Stimulated activated CD8-positive, alpha-beta memory T cell treated with anti-CD3 and anti-CD28 coated beads, Interleukin-4, amount 100 ng/mL, for 4 hours (primary cell): ENCODE measurements at places on chromosomes 4 and X.

GRCh38 chr4:132195176-132195575 is 953.9 kb upstream of the PCDH10 start:
- DNase-seq = no peak

- DNase-seq = no peak
These were observed 280.3 kb upstream of the INTU start for GRCh38 chr4:127352220-127353113.

DNA sequence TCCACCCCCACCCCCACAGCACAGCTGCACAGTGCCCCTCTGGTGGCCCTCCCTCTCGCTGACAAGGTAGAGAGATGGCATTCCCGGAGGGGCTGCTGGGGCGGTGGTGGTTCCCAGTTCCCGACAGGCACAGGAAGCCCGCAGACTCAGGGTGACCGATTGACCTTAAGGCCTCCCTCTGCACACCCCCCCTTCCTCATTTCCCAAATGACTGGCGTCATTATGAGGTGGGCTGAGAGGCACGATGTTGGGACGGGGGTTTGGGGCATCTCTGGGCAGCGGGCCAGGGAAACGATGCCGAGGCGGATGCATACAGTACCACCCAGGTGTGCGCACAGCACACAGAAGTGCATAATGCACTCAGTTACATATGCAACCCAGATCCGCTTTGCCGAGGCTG is 3.5 kb upstream of the TIMP1 start:
- DNase-seq = no peak

DNA sequence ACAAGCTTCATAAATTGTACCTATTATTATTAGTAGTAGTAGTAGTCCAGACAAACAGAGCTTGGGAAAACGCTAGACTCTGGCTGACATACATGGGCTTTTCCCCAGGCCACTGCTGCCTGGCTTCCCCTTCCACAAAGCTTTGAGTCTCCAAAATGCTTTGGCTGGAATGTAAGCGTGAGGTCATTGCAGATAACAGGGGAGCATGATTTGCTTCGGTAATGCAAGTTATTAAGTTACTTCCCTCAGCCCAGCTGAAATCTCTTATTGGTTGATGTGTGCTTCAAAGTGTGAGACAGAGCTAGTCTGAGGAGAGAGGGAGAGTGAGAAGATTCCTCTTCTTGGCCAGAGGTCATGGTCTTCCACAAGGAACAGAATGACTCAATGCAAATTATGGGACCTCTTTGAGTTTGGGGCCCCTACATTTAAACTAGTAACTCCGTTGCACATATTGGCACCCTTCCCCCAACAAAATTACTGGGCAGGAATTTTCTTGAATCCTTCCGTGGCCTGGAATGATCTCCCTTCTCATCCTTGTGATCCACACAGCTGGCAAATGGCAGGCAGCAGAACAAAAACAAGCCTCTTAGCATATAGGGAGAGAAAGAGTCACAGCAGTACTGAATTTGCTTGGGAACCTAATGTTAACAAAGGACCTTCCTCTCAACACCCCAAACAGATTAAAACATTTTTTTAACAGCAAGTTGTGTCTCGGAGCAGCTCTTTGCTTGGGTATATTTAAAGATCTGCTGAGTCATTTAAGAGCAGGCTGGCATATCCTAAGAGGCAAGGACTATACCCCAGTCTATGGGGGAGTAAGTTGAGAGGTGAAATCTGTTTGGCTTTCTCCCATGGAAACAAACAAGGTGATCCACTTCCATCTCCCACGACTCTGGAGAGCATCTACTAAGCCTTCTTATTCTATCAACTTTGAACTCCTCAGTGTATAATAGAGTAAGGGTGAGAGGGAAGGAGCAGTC is 19.9 kb downstream of the AR start:
- DNase-seq = no peak

DNA sequence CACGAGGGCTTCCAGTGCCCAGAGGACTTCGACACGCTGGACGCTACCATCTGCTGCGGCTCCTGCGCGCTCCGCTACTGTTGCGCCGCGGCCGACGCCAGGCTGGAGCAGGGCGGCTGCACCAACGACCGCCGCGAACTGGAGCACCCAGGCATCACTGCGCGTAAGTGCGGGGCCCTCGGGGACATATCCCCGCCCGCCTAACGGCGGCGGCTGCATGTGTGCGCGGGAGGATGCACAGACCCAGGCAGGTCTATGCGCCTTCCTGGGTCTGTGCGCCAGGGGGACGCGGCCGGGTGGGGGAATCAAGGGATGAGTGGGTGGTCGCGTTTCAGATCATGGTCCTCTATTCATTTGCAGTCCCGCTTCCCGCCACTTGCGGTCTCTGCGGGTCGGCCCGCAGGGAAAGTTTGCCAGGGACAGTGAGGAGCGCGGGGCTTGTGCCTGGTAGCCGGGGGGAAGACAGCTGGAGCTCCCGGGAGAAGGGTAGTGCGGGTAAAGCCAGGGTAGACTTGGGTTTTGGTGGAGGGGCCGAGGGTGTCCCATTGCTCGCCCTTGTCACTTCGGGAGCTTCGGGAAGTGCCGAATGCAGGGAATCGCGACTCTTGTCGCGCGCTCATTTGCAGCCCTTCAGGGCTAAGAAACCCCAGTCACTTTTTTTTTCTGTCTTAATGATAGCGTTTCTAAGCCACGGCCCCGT is 1.0 kb downstream of the SHISA3 start:
- no peak for DNase-seq

GRCh38 chrX:106894978-106895452 is 8.1 kb downstream of the RIPPLY1 start:
- no peak for DNase-seq

- DNase-seq = no peak
These were observed 10.4 kb downstream of the MAD2L1 start for GRCh38 chr4:120056246-120056645.

DNA sequence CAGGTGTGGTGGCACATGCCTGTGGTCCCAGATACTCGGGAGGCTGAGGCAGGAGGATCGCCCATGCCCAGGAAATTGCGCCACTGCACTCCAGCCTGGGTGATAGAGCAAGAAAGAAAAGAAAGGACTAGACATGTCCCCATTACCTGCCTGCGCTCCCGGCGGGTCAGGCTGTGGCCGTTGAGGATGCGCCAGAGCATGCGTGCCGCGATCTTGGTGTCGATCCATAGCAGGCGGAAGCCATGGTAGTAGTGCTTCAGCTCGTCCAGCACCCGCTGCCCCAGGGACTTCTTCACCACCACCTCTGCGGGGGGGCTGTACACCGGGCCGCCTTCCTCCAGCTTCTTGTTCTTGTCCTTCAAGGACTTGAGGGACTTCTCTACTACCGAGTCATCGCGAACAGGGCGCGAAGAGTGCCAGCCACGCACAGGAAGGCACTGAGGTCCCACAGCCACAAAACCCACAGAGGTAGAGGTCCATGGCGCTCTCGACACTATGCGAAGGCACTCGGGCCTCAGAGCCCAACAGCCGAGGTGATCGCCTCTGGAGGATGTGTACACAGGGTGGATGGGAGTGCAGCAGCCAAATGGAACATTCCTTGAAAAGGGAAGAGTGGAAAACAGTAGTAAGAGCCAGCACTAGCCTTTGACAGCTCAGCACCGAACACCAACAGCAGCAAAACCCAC is 14.6 kb downstream of the LETM1 start:
- no peak for DNase-seq

DNA sequence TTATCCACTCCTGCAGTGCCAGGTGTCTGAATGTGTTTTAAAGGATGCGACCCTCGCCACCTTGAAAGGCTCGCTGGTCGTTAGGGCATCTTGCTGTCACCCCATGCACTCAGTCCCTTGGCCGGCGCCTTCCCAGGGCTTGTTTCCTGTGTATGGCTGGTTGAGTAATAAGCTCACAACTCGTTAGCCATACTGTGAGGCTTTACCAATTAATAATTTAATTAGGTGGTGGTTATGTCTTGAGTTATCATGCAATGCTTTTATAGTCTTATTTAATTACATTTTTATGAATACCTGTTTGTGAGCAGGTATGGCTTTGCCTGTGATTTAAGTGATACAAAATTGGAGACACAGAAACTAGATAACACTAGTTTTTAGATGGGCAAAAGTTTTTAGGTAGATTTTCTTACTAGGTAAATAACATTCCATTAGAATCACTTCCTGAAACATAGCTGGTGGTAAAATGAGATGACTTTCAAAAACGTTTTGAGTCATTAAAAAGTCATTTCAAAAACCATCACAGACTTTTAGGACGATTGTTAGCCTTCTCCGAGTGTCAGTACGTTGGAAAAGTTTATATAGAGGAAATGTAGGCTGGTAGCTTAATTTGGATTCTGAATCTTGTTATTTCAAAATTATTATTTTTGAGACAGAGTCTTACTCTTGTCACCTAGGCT is 18.2 kb downstream of the PTTG2 start:
- no peak for DNase-seq

DNA sequence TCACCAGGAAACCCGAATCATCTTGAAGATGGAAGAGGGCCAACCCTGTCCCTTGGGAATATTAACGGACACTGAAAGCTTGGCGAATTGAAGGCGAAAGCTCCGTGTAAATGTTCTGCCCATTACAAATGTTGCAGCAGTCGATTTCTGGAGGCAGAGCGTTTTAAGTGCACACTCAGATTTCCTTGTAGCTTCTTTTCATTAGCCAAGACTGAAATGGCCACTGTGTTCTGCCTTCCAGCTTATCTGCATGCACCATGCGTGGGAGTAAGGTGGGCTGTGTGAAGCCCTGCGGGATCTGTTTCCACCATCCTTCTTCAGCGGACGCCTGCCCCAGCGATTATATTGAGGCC is 1.3 kb downstream of the SMIM20 start:
- no peak for DNase-seq

GRCh38 chrX:123310112-123310511 is 126.0 kb downstream of the GRIA3 start:
- DNase-seq = no peak

GRCh38 chrX:103157496-103158316 is 57.2 kb upstream of the BEX4 start:
- DNase-seq = no peak

GRCh38 chr4:102493794-102494193 is 7.4 kb upstream of the NFKB1 start:
- DNase-seq = no peak

GRCh38 chr4:101993002-101993841 is 202.7 kb downstream of the BANK1 start:
- no peak for DNase-seq

GRCh38 chrX:51144828-51145442 is 187.7 kb upstream of the NUDT10 start:
- no peak for DNase-seq

DNA sequence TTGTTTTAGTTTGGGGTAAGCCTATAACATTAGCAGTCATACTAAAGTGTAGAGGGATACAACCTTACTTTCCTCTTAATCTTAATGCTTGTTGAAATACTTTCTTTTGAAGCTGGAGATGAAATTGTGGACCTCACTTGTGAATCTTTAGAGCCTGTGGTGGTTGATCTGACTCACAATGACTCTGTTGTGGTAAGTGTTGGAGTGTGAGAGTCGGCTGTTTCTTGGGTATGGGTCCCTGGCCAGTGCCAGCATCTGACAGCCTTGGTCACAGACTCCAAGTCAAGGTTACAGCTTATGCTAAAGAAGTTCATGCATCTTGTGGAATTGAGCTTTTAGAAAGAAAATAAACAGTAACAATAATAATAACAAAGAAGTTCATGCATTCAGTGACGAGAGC is 31.6 kb downstream of the RNF4 start:
- no peak for DNase-seq

DNA sequence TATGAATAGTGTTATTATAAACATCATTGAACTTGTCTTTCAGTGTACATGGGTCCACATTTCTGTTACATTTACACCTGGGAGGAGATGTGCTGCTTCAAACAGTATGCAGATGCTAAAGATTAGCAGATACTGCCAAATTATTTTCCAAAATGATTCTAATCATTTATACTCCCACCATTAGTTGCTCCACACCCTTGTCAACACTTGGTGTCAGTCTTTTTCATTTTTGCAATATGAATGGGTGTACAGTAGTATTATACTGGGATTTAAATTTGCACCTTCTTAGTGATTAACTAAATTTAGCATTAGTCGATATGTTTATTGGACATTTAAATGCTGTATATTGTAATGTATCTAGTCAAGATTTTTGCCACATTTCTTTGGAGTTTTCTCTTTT is 131.6 kb upstream of the GRID2 start:
- no peak for DNase-seq

DNA sequence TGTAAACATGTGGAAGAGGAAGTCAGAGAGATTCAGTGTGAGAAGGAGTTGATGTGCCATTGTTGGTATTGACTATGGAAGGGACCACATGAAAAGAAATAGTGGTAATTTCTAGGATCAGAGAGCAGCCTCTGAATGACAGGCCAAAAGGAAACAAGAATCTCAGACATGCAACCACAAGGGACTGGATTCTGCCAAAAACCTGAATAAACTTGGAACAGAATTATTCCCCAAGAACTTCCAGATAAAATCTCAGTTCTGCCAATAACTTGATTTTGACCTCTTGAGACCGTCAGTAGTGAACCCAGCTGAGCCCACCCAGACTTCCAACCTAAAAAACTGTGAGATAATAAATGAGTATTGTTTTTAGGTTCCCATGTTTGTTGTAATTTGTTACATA is 653.6 kb upstream of the NR3C2 start:
- DNase-seq = no peak

DNA sequence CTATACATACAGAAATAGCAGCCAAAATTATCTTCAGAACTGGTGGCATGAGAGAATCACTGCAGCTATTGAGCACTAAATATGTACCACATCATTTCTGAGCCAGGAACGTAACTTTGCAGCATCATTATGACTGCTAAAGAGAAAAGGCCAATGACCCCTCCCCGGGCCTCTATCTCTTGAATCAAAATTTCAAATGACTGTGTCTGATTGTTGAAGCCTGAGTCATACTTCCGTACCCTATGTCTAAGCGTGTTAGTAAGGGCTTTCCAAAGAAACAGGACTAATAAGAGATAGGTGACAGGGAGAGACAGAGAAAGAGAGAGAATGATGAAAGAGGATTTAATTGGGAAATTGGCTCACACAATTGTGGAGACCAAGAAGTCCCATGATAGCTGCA is 445.5 kb upstream of the SPANXN1 start:
- no peak for DNase-seq

DNA sequence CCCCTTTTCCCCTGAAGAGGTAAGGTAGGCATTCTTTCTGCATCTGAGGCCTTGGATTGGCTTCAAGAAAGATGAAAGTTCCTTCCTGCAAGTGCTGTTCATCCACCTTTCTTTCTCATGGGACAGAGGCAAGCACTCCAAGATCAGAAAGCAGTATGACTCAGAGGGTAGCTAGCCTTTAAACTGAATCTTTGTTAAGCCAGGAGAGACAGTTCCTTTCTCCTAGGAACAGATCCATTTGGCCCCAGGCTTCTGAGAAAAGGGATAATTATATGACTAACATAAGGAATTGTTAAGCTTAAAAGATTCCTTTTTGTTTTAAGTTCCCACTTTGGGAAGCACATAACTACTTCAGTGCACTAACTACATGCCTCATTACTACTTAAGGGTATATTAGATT is 192.0 kb downstream of the PPP3CA start:
- no peak for DNase-seq

GRCh38 chrX:21932292-21933002 is 8.1 kb upstream of the SMS start:
- DNase-seq = no peak

- no peak for DNase-seq
These were observed 33.3 kb downstream of the CLDN22 start for GRCh38 chr4:183286590-183287308.
